ENCODE measurements at places on chromosomes 7 and 10. TPM values are rescaled to one million over a fixed set of nuclear protein-coding genes. Genes with fewer than 3 reads are reported as not detected.

Gene ATRNL1
- total RNA-seq, result 1.1 TPM

Gene FXYD4
- total RNA-seq, result 1.0 TPM

Gene H2BK1
- not detected for total RNA-seq

Gene HEPACAM2
- total RNA-seq, result not detected

Gene NEUROG3
- not detected for total RNA-seq

Gene IGF2BP3
- 1.8 TPM for total RNA-seq

Gene ZPBP
- not detected for total RNA-seq

Gene WNT8B
- total RNA-seq, result 0.13 TPM

Gene XRCC2
- total RNA-seq, result 3.5 TPM

Gene FRMPD2
- total RNA-seq, result 0.06 TPM

Gene SLC4A2
- total RNA-seq, result 205 TPM

Gene PGAM2
- total RNA-seq, result not detected

Gene NME8
- total RNA-seq, result 1.3 TPM

Gene CYP2C18
- total RNA-seq, result 2.1 TPM

Gene PSTK
- 3.8 TPM for total RNA-seq

Gene MKX
- total RNA-seq, result 0.29 TPM

Gene TWIST1
- total RNA-seq, result not detected

Gene POLR2J2
- total RNA-seq, result 15.0 TPM

Gene TBATA
- total RNA-seq, result not detected

Gene ASL
- total RNA-seq, result 50.6 TPM

Gene CFAP46
- 4.1 TPM for total RNA-seq

Gene PTF1A
- total RNA-seq, result not detected

Gene CFAP43
- total RNA-seq, result 0.70 TPM

Gene SLC39A12
- 0.15 TPM for total RNA-seq

Gene FAM13C
- total RNA-seq, result 14.5 TPM

Gene HOXA11
- total RNA-seq, result 0.10 TPM

Gene AMPH
- 4.8 TPM for total RNA-seq

Gene LRRC4
- 5.7 TPM for total RNA-seq

Gene BET1
- total RNA-seq, result 30.3 TPM

Gene FRMD4A
- total RNA-seq, result 34.5 TPM

Gene WDFY4
- total RNA-seq, result 9.3 TPM

Gene AGR3
- 115 TPM for total RNA-seq

Gene SUFU
- 13.4 TPM for total RNA-seq

Gene ZCWPW1
- total RNA-seq, result 4.1 TPM

Gene TECTB
- total RNA-seq, result not detected

Gene STEAP1B
- 0.85 TPM for total RNA-seq

Gene ARMC3
- total RNA-seq, result 5.8 TPM

Gene SYNPO2L
- total RNA-seq, result 0.42 TPM

Gene ATP5MK
- 259 TPM for total RNA-seq

Gene DGKB
- not detected for total RNA-seq

Gene MINDY4
- total RNA-seq, result 9.4 TPM

Gene PDZD7
- total RNA-seq, result 0.58 TPM

Measured in left lung (tissue), 14 donors.